Cerebellar nuclear complex (tissue), 1 donor: ENCODE measurements at places on chromosomes 1 and 21.

DNA sequence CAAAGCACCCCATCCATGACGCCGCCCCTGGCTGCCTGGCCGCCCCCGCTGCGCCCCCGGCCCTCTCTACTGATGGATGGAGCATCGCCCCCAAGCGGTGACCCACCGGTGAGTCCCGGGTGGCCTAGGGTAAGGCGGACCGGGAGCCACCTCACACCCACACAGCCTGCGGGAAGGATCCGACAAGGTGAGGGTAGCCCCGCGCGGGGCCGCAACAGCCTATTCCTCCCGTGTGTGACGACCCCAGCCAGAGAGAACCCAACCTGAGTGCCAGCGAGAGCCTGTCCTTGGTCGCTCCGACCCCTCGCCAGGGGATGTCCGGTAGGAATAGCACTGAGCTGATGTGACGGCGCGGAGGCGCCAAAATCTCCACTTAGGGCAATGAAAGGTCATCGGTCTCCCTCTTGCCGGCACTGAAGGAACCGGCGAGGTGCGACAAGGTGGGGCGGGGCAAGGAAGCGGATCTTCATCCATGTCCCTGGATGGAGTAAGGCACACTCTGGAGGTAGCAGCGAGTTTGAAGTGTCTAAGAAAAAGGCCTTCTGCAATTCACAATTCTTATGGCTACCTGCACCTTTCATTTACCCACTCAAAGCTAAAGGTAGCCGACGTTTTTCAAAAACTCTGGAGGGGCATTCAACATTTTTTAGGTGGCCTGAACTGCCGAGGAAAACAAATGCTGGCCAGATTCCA, 19.7 kb upstream of the CHIA start:
- DNase-seq = no peak

DNA sequence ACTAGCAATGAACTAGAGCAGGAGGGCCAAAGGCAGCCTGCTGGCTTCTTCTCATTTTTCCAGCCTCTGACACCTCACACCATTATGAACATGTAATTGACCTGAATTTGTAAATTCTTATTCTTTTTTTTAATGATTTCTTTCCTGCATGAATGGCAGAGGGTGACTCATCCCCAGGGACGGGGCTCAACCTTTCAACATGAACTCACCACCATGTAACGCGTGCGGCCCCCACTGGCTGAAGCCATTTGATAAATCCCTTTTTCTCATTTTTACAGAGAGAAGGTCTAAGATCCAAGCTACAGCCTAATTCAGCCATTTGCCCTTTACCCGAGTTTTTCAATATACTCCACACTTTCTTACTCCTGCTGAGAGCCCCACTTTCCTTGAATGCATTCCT, 9.3 kb upstream of the ETS2 start:
- no peak for DNase-seq

DNA sequence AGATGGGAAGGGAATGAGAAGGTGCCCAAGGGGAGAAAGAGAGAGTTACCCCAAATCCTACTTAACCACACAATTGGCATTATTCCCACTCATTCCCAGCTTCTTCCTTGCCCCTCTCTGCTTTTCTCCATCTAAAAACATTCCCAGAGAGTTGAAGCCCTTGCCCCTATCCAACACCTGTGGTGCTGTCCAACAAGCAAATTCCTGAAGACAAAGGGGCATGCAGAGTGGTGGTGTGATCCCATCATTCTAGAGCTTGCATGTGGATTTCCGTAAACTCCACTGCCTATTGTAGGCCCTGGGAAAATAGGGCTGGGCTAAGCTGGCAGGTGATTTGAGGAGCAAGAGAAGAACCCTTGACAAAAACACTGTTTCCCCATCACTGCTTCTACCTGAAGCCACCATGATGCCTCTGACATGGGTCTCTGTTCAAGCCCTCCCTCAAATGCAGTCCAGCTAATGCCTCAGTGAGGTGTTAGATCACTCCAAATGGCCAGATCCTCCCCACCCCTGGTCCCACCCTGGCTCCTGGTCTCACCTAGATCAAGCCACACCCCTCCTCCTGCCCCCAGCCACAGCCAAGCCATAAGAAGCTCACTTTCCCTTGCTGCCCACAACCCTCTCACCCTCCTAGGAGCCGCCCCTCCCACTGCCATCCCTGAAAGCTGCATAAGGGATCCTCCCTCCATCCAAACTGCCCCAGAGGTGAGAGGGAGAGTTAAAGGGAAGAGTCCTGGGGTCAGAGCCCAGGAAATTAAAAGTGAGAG, 29.5 kb downstream of the SYT2 start:
- no peak for DNase-seq

DNA sequence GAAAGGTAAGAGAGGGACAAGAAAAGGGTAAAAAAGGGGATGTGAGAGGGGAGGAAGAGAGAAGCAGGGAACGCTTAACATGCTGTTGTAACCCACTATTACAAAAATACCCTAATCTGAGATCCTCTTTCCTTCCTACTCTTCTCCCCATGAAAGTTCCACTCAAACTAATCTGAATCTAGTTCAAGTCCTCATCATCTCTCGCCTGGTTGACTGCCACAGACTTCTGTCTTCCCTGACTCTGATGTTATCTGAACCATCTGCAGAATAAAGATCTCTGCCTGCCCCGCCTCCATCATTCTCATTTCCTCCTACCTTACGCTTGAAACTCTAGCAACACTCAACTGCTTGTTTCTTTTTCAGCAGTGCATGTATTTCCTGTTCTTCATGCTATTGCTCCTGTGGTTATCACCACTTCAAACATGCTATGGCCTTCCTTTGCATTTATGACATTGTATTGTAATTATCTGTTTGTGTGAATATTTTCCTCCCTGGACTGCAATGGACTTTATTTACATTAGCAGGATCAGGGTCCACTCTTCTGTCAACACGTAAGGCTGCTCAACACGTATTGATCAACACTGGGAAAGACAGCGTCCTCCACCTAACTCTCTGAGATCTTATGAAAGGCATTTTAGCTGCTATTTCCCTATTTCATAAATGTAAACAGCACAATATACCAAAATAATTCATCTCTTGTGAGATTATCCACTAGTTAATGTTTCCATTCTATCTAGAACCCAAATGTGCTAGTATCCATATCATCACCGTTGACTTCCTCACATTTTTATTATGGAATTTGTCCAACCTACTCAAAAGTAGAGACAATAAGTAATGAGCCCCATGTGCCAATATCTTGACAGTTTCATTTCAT, 215.5 kb upstream of the USP25 start:
- DNase-seq = no peak

DNA sequence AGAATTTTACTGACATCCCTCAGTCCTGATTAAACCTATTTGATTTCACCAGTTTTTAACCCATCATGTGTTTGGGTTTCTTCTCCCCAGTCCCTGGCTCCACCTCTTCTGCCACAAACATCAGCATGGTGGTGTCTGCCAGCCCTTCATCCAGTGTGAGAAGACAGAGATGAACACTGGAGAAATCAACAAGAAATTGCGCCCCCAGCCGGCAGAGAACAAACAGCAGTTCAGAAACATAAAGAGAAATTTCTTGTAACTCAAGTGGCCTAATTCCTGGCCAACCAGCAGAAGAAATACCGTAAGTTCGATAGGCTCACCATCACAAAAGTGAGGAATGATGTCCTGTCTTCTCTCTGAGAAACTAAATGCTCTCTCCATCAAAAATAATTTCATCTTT, 18.3 kb downstream of the S100A11 start:
- DNase-seq = no peak
